GM12878 (cell line): ENCODE measurements at places on chromosomes 16 and 17.

- no peak for DNase-seq
These were observed 64.1 kb downstream of the SDK2 start for GRCh38 chr17:73580073-73580710.

- no peak for DNase-seq
These were observed 252.9 kb upstream of the XYLT1 start for GRCh38 chr16:17723531-17724134.

GRCh38 chr17:53844491-53845107, 21.9 kb downstream of the KIF2B start:
- no peak for DNase-seq

DNA sequence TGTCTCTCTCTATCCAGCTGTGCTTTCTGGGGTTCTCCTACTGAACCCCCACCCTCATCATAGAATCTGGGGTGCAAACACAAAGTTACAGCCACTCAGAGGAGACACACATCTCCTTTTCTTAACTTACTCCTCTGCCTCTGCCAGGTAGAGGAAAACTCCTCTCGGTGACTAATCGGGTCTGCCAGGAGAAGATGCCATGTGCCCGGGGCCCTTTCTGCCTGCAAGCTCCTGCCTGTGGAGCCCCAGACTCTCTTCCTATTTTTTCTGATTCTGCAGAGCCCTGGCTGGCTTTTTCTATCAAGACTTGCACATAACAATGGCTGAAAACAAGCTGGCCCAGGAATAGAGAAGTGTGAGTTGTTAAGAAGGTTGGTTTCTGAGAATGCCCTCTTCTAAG, 10.4 kb downstream of the SLC6A4 start:
- no peak for DNase-seq

DNA sequence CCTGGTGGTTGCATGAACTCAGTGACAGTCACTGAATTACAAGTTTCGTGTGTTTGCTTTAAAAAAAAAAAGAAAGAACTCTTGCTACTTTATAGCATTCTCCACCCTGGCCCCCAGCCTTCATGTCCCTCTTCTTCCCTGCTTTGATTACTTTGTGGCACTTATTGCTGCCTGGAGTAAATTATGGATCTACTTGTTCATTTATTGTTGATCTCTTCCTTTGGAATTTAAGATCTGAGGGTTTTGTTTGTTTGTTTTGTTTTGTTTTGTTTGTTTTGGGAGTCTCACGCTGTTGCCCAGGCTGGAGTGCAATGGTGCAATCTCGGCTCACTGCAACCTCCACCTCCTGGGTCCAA, 126.5 kb downstream of the ABCC6 start:
- no peak for DNase-seq
